NCI-H1417 treated with DMSO at 0.1 percent for 48 hours (cell line): ENCODE measurements at places on chromosomes 3 and 15.

- no peak for DNase-seq
Measured at GRCh38 chr3:53707222-53707621, 139.0 kb downstream of the CHDH start.

DNA sequence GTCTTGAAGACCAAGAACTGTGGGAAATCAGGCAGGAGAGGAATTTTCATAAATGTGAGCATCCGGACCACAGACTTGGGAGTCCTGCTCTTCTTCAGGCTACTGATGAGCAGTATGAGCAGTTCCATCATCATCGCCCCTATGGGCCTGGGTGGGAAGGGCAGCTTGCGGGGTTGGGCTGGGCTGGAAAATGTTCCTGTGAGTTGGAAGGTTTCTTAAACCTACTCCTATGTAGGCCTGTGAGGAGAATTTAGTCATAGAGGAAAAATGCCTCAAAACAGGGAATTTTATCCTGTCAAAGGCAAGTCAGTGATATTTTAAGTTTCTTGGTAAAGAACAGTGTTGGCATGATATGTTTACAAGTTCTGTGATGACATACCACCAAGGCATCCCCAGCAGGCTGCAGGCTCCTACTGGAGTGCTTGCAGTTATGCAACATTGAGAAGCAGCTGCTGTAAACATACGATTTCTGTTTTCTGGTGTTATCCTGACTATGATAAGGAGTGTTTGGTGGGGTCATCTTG lies 10.3 kb downstream of the MASP1 start:
- no peak for DNase-seq

DNA sequence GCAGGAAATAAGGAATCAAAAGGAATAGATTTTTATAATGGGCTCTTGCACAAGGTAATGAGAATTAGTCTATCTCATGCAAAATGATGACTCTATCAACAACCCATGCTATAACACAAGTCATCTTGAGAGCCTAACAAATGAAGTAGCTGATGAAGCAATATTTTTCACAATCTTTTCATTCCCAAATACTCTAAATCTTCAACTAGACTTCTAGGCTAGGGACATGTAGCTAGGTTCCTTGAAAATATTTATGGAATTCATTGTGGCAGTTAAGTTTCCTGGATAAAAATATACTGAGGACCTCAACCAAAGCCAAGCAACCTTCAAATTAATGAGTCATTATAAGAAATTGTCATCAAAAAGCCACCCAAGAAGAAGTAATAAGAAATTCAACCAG lies 55.4 kb downstream of the DCBLD2 start:
- DNase-seq, result no peak

DNA sequence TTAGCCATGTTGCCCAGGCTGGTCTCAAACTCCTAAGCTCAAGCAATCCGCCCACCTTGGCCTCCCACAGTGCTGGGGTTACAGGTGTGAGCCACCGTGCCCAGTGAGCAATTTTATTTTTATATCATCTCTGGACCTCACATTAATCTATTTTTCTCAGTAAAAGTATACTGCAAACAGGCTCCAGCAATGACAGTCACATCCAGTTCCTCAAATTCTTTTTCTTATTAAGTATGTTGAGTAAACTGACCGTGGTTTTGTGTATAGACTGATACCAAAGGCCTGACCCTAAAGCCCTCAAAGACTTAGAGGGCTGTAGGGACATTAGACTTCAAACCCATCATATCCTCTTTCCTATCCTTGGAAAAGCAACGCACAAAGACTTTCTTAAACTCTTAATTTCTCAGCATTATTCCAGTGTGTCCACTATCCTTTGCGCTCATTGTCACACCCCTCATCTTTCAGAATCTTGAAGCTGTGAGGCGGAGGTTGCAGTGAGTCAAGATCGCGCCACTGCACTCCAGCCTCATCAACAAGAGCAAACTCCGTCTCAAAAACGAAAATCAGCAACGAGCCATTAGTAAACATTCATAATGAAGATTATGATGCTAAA lies 2.0 kb downstream of the NGLY1 start:
- DNase-seq, result no peak

- no peak for DNase-seq
Measured at GRCh38 chr3:8647137-8647985, 2.8 kb upstream of the SSUH2 start.

GRCh38 chr3:25532431-25533162 lies 104.5 kb downstream of the RARB start:
- DNase-seq, result no peak

- DNase-seq, result no peak
Measured at GRCh38 chr3:52097851-52098507, 41.6 kb upstream of the DUSP7 start.

DNA sequence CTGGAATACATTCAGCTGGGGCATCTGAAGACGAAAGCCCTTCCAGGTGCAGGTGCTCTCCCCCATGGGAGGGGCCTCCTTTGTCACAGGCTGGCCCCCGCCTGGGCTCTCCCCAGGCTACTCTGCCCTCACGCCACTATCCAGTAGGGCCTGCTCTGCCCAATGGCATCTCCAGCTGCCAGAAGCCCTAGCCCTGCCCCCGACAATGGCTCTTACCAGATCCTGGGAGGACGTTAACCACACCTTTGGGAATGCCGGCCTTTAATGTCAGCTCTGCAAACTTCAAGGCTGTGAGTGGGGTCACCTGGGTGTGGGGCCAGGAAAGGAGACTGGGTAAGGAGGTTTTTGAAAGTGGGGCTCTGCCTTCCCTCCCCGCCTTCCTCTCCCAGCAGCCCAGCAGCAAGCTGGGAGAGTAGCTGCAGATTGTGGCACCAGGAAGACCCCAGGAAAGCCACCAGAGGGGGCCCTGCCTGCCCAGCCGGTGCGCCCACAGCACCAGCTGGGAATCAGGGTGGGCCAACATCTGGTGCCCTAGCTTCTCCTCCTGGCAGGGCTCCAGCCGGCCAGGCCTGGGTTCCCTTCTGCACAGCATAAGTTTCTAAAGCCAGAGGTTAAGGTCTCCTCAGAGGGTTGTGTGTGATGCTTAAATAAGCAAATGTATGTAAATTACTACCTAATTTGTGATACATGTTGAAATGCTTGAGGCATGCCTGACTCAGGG lies 40.4 kb upstream of the SLC41A3 start:
- DNase-seq, result no peak

- DNase-seq, result no peak
Measured at GRCh38 chr3:59316688-59317275, 267.0 kb upstream of the CFAP20DC start.

DNA sequence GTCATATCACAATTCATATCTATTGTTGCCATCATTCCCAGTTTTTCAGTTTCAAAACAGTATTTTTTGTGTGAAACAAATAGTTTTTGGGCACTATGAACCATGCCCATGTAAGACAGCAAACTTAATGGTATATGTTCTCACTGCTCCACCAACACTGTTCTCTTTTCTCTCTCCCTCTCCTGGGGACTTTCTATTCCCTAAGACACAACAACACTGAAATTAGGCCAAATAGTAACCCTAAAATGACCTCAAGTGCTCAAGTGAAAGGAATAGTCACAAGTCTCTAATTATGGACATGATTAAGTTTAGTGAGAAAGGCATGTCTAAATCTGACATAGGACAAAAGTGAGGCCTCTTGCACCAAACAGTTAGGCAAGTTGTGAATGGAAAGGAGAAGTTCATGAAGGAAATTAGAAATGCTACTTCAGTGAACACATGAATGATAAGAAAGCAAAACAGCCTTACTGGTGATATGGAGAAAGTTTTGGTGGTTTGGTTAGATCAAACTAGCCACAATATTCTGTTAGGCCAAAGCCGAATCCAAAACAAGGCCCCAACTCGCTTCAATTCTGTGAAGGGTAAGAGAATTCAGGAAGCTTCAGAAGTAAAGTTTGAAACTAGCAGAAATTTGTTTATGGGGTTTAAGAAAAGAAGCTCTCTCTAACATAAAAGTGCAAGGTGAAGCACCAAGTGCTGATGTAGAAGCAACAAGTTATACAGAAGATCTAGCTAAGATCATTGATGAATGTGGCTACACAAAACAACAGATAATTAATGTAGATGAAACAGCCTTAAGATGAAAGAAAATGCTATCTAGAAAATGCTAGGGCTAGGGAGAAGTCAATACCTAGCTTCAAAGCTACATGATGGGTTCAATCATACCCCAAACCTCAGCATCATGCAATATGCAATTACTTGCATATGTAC lies 104.2 kb downstream of the CBLB start:
- DNase-seq, result no peak

GRCh38 chr3:71185733-71186455 lies 397.6 kb downstream of the FOXP1 start:
- no peak for DNase-seq

GRCh38 chr15:52338058-52338457 lies 42.5 kb upstream of the MYO5C start:
- DNase-seq, result no peak

- no peak for DNase-seq
Measured at GRCh38 chr3:54954521-54954920, 26.7 kb upstream of the LRTM1 start.

- no peak for DNase-seq
Measured at GRCh38 chr3:59641169-59641899, 591.5 kb upstream of the CFAP20DC start.
